Stimulated activated CD4-positive, alpha-beta T cell treated with anti-CD3 and anti-CD28 coated beads, Interleukin-1b, Interleukin-23, amount 100 ng/mL, for 4 hours (primary cell): ENCODE measurements at places on chromosomes 3 and 15.

DNA sequence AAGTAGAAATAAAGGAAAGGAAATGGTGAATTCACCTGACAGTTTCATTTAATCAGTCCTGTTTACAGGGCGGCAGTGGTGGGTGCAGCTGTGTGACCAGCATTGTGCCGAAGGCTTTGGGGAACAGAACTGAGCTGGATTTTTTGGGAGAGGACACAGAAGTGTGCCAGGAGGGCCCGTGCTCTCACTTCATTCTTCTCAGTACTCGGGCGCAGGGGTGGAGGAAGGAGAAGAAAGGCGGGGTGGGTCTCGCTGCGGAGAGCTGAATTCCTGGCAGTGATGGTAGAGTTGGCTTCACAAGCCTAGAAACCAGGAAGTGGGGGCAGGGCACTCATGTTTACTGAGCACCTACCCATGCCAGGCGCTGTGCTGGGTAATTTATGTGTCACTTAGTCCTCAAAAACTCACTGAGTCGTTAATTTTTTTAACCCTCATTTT lies 64.6 kb downstream of the CRTC3 start:
- peak; percentile 75 for DNase-seq

DNA sequence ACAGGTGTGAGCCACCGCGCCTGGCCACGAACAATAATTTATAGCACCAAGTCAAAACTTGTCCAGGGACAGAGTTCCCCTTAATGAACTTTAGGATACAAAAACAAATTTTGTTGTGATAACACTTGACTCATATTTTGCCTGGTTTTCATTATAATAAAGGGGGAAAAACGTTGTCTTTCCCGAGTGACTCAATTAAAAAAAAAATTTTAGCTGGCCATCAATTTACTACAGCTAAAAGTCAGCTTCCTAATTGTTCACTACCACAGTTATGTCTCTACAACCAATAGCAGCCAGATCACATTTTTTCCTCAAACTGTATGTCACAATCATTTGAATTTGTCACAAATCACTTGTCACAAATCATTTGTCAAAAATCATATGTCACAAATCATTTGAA lies 116.0 kb downstream of the P3H2 start:
- DNase-seq, result no peak

DNA sequence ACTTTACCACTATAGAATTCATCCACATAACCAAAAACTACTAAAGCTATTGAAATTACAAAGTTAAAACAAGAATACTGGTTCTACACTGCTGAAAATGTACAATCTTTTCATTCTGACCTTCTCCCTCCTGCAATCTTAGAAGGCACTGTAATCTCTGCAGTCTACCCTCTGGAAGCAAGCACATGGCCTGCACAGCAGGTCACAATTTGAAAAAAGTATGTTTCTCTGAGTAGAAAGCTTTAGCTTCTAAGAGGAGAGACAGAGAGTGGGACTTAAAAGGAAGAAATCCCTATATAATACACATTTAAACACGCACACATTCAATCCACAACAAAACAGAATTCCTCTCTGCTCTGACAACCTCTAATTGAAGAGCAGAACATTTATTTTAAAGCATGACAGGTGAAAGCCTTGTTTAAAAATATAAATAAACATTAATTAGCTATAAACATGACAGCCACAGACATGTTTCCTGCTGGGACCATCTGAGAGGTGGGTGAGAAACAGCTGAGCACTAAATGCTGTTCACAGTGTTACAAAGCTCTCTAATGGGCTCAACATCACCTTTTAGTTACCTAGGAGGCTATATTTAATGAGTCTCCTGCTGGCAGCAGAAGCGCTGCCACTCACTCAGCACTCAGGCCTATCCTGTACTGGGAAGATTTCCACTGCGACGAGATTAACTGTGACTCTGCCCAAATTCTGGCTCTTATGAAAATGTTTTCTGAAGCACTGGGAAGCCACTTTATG lies 447.4 kb downstream of the AGBL1 start:
- DNase-seq, result no peak

DNA sequence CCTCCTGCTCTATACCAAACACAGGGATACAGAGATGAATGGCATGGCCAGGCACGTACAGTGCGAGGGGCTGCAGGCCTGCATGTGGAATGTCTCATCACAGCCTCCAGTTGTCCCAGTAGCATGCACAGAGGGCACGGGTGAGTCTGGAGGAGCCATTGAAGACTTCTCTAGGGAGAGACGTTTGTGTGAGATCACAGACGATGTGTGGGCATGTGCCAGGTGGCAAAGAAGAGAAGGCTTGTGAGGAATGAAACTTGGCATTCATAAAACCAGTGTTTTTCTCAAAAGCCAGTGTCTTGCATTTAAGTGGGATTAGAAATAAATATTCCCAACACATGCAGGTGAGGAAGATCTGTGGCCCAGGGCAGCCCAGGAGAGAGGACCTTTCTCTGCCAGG lies 119.1 kb upstream of the UBE3A start:
- DNase-seq, result no peak

DNA sequence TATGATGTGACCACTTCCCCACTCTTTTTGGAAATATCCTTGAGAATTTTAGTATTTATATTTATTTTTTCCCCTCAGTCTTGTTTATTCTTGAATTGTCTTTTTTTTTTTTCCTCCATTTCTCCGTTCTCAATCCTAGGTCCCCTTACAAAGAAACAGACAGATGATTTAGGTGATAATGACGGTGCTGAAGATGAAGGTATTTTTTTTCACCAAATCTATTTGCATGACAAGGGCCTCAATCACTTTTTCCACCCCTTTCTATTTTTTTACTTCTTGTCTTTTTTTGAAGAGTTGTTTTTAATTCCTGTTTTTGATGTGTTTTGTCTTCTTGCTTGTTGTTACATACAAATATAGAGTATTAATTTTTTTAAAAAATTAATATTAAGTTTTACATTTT lies 402.6 kb downstream of the NLGN1 start:
- no peak for DNase-seq
